Upper lobe of right lung (tissue), 1 donor: ENCODE measurements at places on chromosomes 7 and 10. TPM values are rescaled to one million over a fixed set of nuclear protein-coding genes. Genes with fewer than 3 reads are reported as not detected.

The CCDC6 gene
- total RNA-seq = 55.7 TPM

The PDZD7 gene
- total RNA-seq = 1.6 TPM

The ADK gene
- total RNA-seq = 53.0 TPM

- H3K27ac ChIP-seq = no peak overlapping the region
- no peaks in the 10 kb centered on the region for H3K27me3 ChIP-seq
- H3K4me3 ChIP-seq = no peak overlapping the region
- H3K36me3 ChIP-seq = no peaks in the 10 kb centered on the region
Observed at GRCh38 chr10:30500963-30501504, 67.0 kb downstream of the MAP3K8 start.

DNA sequence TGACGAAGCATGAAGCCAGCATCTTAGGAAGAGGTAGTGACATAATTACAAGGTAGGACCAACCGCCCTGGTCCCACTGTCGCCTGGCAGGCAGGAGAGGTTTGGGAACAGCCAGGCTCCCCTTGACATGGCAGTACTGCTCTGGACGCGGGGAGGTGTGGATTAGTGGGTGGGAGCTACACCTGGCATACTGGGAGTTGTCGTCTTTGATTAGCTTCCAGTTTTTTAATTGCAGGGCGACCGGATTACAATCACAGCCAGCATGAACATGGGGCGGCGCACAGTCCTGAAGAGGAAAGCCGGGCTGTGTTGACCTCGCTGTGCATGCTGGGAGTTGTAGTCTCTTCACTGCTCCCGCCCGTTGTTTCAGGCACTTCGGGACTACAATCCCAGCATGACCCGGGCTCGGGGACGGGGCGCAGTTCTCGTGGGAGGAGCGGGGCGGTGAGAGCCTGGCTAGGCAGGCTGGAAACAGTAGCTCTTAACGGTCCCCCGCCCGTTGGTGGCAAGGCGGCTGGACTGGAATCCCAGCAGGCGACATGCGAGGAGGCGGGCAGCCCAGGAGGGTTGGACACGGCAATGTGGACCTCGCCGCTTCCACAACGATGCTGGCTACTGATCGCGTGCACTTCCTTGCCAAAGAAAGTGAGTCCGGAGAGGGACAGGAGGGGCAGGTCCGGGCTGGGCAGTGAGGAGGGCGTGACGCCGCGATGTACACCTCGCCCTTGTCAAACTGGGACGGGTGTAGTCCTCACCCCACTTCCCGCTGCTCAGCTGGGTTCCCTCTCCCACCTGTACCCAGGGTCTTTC, 98.0 kb upstream of the ZNF722 start:
- DNase-seq = peak; percentile 95
- H3K36me3 ChIP-seq = no peaks in the 10 kb centered on the region
- peak overlapping the region; percentile 77 for H3K4me3 ChIP-seq
- peak overlapping the region; percentile 65 for H3K27ac ChIP-seq

GRCh38 chr10:1141701-1142100, 85.5 kb downstream of the WDR37 start:
- no peaks in the 10 kb centered on the region for H3K36me3 ChIP-seq
- no peak overlapping the region for H3K4me3 ChIP-seq
- H3K4me1 ChIP-seq = no peaks in the 10 kb centered on the region
- H3K27ac ChIP-seq = no peak overlapping the region

GRCh38 chr10:89642193-89642592, 2.8 kb downstream of the PANK1 start:
- DNase-seq = no peak
- H3K4me3 ChIP-seq = no peak overlapping the region
- H3K4me1 ChIP-seq = peaks cover 7% of the 10 kb centered on the region

GRCh38 chr7:126605056-126605455, 647.7 kb downstream of the GRM8 start:
- H3K4me3 ChIP-seq = no peak overlapping the region
- no peaks in the 10 kb centered on the region for H3K36me3 ChIP-seq
- DNase-seq = no peak
- no peak overlapping the region for H3K27ac ChIP-seq
- H3K27me3 ChIP-seq = no peaks in the 10 kb centered on the region

DNA sequence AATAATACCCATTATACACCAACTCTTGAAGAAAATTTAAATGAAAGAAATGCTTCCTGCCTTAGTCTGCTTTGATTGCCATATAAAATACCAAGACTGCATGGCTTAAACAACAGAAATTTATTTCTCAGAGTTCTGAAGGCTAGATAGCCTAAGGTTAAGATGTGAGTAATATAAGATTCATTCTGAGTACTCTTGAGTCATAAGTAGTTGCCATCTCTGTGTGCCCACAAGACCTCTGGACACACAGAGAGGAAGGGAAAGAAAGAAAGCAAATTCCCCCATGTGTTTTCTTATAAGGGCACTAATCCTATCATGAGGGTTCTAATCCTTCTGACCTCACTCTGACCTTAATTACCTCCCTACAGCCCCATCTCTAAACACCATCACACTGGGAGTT, 201.2 kb downstream of the PTN start:
- no peak for DNase-seq
- H3K36me3 ChIP-seq = no peaks in the 10 kb centered on the region
- no peaks in the 10 kb centered on the region for H3K27me3 ChIP-seq
